Activated CD4-positive, alpha-beta memory T cell treated with anti-CD3 and anti-CD28 coated beads for 36 hours (primary cell): ENCODE measurements at places on chromosomes 7 and 10. TPM values are rescaled to one million over a fixed set of nuclear protein-coding genes. Genes with fewer than 3 reads are reported as not detected.

CLDN4 gene
- 0.14 TPM for total RNA-seq

NCAPG2 gene
- 149 TPM for total RNA-seq

NXPH1 gene
- not detected for total RNA-seq

LYZL1 gene
- not detected for total RNA-seq

- DNase-seq = no peak
These were observed 41.6 kb downstream of the GPRIN2 start for GRCh38 chr10:46514899-46515298.

DNA sequence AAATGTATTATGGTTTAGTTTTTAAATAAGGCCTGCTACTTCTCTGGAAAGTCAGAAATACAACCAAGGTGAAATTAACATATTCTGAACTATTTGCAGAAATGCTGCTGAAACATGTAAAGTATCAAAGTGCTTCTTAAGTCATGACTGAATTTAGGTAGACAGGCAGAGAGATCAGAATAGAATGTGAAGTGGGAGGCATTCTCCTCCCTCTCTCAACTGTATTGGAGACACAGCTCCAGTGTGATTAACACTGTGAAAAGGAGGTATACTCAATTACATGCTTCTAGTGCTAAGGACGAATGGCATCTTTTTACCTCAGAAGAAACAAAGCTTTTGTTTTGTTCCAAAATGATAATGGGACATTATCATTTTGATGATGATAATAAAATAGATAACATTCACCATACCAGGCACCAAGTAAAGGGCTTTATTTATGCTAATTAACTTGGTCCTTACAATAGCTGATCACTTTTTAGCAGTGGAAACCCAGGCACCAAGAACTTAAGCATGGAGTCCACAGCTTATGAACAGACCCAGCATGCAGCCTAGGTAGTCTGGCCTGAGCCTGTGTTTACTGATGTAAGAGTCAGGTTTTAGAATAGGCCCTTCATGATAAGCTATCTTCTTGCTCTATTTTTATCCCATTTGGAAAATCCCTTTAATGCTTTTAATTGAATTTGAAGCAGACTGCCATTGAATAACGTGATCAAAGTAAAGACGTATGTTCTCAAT is 26.0 kb downstream of the PPP1R9A start:
- no peak for DNase-seq

- no peak for DNase-seq
These were observed 30.9 kb upstream of the PDLIM1 start for GRCh38 chr10:95321554-95322301.

GRCh38 chr10:124289851-124290795 is 128.6 kb downstream of the OAT start:
- no peak for DNase-seq

DNA sequence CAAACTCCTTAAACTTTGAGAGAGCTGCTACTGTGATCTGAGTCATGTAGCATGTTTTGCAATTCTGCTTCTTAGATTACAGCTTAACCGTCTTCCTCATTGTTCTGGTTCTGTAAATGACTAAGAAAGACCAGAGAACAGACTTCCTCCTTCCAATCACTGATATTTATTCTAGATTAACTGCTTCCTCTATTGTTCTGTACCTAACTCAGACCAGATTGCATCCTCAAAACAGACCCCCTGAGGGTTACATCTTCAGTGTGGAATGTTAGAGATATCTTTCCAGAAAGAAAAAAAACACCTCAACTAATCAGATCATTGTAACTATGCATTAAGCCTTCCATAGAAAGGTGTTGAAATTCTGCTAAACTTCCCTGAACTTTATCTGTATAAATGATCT is 5.7 kb upstream of the PIP start:
- no peak for DNase-seq

DNA sequence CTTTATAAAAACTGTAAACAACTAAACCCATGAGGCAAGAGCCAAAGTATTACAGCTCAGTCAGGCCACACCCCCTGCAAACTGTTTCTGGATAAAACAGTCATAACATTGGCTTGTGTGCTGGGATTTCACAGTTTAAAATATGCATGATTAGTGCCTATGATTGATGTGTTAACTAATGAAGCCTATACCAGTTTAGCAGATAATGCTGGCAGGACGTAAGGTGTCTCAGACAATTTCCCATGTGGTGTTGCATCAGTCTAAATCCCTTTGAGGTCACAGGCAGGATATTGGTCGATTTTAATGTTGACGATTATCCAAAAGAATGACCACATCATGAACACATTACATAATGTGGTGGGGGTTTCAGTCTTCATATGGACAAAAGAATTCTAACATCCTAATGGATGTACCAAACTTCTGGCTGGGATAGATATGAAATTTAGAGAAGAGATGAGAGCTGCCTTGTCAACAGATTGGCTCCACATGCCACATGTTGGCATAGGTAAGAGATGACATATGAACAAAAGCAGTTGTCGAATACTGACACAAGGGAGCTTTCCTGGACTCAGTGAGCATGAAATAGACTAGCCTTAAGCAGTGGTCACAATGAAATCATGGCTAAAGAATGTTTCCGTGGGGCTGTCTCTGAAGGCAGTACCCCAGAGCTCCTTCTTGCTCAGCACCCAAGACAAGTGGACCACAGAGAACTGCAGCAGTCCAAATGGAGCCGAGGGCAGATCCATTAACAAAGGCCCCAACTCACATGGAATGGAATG is 445.6 kb downstream of the GFRA1 start:
- DNase-seq = no peak

GRCh38 chr7:54705436-54705835 is 53.6 kb downstream of the SEC61G start:
- DNase-seq = no peak

- no peak for DNase-seq
These were observed 219.3 kb downstream of the SKAP2 start for GRCh38 chr7:26645121-26645520.

DNA sequence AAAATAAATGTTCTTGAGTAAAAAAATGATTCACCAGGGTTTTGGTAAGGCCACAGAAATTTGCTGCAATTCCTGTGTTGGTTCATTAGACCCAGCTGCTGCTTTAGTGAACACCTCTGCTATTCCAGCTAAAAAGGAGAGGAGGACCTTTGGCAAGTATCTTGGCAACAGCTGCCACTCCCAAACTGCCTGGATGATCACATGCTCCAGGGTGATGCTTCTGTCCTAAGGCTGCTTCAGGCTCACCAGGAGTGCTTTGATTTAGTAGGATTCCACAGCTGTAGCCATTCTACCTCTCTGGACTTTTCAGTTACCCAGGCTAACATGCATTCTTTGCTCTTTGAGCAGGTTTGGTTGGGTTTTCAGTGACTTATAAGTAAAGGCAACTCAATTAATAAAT is 82.6 kb upstream of the NPVF start:
- no peak for DNase-seq
